Mesendoderm (in vitro differentiated cells): ENCODE measurements at places on chromosomes 13 and 19.

- peak; percentile 68 for DNase-seq
Measured at GRCh38 chr13:63625869-63626268, 2210.2 kb upstream of the PCDH20 start.

GRCh38 chr19:48174445-48175030 lies 4.1 kb downstream of the ZSWIM9 start:
- no peak for DNase-seq

GRCh38 chr13:42532561-42533335 lies 41.2 kb upstream of the TNFSF11 start:
- no peak for DNase-seq

GRCh38 chr19:48158210-48158790 lies 11.8 kb downstream of the LIG1 start:
- no peak for DNase-seq

- DNase-seq = peak; percentile 66
Measured at GRCh38 chr13:25375727-25376358, 4.1 kb downstream of the ATP8A2 start.

DNA sequence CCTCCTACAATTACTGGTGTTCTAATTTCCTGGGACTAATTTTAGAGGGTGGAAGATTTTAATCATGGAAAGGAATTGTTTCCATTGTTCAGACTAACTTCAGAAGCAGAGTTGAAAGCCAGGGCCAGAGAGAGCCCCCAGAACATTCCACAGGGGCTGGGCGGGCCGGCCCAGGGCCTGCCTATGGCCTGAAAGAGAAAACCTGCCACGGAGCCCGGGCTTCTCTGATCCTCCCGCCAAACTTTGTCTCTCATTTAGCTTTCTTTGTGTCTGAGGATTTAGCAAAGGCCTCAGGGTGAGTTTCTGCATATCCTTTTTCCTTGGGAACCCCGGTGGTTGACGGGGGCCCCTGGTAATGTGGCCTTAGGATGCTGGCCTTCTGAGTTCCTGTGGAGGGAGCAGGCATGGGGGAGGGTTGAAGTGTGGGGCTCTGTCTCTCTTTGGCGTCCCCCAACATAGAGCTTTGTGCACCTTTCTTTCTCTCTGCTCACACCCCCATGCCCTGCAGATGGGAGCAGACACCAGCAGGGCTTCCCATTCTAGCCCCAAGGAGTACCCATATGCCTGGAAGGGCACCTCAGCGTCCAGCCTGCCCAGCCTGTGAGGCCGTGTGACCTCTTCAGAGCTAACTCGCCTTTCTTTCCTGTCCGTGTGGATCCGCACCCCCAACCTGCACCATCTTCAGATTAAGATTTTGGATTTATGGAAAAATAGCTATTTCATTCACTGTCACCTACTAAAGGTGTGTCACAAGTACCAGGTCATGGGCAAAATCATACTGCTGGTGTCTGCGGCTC lies 539.5 kb downstream of the FGF9 start:
- peak; percentile 62 for DNase-seq

GRCh38 chr13:29702912-29703351 lies 107.4 kb upstream of the SLC7A1 start:
- peak; percentile 87 for DNase-seq

GRCh38 chr13:106418556-106418955 lies 116.9 kb downstream of the EFNB2 start:
- DNase-seq = no peak

DNA sequence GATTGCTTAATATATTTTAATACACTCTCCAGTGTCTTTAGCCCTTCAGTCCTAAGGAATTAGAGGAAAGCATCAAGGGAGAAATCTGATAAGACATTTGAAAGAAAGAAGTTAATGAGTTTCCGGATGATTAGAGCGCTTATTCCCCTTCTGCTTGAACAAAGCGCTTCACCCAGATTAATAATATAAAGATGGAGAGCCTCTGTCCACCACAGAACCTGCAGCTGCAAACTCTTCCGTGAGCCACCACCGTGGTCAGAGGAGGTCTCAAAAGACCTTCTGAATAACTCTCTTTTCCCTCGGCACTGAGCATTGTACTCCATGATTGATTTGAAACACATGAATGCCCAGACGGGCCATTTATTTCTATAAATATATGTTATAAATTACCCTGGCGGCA lies 14.2 kb upstream of the TUBGCP3 start:
- no peak for DNase-seq

GRCh38 chr19:7869910-7870511 lies 4.2 kb downstream of the PRR36 start:
- peak; percentile 82 for DNase-seq
